ENCODE measurements at places on chromosomes 1 and 21. TPM values are rescaled to one million over a fixed set of nuclear protein-coding genes. Genes with fewer than 3 reads are reported as not detected.

The ATP5PF gene
- total RNA-seq: 120 TPM

The APP gene
- 1,827 TPM for total RNA-seq

GRCh38 chr1:117818456-117818855 lies 111.0 kb downstream of the GDAP2 start:
- no peak for DNase-seq

DNA sequence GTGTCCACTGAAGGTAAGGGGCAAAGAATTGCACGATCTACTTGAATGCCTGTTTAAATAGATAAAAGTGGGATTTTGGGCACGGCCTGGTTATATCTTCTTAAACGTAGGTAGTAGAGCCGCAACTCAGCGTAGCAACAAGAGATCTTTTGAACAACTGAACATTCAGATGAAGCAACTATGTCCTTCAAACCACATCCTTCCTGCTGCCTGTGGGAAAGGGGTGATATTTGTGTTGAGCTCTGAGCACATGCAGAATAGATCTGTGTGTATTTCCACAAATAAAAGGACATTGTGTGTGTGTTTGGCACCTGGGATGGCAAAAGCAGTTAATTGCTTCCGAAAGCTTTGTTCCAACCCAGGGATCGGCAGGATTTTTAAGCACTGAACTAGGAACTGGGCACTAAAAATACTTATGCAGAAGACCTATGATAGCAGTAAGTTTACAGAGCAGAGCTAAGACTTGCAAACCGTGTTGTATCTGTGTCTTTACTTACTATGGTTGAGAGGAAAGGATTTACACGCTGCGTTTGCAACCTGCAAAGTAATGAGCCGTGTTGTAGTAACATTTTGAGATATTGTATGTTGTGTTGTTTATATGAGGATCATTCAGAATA lies 333.4 kb downstream of the CHRM3 start:
- no peak for DNase-seq

The TRNP1 gene
- total RNA-seq: 106 TPM

Data from renal cortical epithelial cell (primary cell).